ENCODE measurements at places on chromosomes 5 and 9.

DNA sequence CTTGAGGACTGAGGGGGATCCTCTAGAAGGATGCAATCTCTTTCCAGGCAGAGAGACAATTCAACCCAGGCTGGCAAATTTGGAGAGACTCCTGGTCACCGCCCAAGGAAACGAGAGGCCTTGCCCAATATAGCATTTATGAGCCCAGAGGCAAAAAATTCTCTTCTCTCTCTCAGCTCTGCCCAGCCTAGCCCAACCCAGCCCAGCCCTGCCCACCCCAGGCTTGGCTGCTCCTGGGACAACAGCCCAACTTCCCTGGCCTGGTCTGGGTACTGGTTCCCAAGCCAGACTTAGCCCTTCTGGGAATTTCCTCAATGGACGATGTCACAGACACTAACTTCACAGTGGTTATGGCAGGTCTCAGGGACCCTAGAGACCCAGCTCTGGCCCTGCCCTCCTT lies 116.5 kb downstream of the PSD2 start:
- no peak for DNase-seq

GRCh38 chr5:157204765-157205164 lies 24.1 kb downstream of the ITK start:
- DNase-seq = no peak

- DNase-seq = no peak
Observed at GRCh38 chr5:144230806-144231205, 60.1 kb downstream of the KCTD16 start.

GRCh38 chr9:38081356-38082108 lies 12.5 kb upstream of the SHB start:
- no peak for DNase-seq

DNA sequence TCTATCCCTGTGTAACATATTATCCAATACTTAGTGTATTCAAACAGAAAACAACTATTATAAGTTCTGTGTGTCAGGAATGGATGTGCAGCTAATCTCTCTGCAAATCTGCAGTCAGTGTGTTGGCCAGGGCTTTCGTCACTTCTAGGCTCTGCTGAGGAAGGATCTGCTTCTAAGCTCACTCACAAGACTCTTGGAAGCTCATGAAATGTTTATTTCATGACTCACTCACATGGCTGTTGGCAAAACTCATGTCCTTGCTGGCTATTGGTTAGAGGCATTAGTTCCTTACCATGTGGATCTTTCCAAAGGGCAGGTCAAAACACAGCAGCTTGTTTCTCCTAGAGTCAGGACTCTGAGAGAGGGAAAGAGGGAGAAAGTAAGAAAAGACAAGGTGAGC lies 367.4 kb upstream of the SMARCA2 start:
- DNase-seq = no peak

GRCh38 chr9:113711251-113711650 lies 164.9 kb upstream of the ZNF618 start:
- no peak for DNase-seq

- no peak for DNase-seq
Observed at GRCh38 chr9:82681809-82682208, 381.1 kb downstream of the RASEF start.

DNA sequence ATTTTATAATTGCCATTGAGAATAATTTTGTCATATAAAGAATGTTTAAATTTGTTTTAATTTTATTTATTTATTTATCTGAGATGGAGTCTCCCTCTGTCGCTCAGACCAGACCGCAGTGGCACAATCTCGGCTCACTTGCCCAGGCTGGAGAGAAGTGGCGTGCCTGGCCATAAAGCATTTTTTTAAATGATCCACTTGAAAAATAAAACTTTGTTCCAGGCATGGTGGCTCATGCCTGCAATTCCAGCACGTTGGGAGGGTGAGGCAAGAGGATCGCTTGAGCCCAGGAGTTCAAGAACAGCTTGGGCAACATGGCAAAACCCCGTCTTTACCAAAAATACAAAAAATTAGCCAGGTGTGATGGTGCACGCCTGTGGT lies 2.1 kb upstream of the SIT1 start:
- DNase-seq = no peak

Measured in GM12865 (cell line).